ENCODE measurements at places on chromosomes 12 and 14. TPM values are rescaled to one million over a fixed set of nuclear protein-coding genes. Genes with fewer than 3 reads are reported as not detected.

The NRIP2 gene
- total RNA-seq, result not detected

The NANOG gene
- total RNA-seq, result not detected

The IAPP gene
- not detected for total RNA-seq

The FSCB gene
- total RNA-seq, result not detected

The POTEG gene
- not detected for total RNA-seq

The ADGRD1 gene
- not detected for total RNA-seq

The VRTN gene
- not detected for total RNA-seq

The CMA1 gene
- not detected for total RNA-seq

The DGLUCY gene
- 110 TPM for total RNA-seq

The SRRM4 gene
- total RNA-seq, result not detected

The TSPAN19 gene
- total RNA-seq, result not detected

The RTN1 gene
- not detected for total RNA-seq

DNA sequence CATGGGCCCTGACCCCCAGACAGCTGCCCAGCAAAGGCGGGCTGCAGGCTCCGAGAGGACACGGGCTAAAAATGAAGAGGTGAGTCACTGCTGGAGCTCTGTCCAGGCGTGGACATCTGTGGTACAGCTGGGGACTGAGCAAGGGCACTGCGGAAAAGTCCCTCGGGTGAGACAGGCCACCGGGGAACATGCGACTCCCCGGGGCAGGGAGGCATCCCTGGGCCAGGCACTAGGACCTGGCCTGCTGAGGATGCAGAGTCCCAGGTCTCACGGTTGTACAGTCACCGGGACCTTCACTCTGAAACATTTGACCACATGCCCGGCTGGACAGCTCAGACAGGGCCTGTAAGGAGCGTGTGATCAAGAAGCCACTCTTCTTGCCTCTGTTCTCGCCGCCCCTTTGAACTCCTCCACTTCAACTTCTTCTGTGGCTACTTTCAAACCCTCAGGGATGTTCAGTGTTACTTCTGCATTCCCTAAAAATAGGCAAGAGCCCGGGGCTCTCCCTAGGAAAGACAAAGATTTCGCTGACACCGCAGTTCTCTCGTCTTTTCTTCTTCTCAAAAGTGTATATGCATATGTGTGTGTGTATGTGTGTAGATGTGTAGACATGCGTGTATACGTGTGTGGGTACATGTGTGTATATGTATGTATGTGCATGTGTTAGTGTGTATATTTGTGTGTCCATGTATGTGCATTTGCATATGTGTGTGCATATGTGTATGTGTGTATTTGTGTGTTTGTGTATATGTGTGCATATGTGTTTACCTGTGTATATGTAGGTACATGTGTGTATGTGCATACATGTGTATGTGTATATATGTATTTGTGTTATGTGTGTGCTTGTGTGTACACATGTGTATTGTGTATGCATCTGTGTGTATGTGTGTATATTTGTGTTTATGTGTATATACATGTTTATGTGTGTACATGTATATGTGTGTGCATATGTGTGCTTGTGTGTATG is 5.0 kb upstream of the RFLNA start:
- DNase-seq, result no peak

- DNase-seq, result peak; percentile 62
These were observed 1.9 kb upstream of the PTMS start for GRCh38 chr12:6764011-6764828.

DNA sequence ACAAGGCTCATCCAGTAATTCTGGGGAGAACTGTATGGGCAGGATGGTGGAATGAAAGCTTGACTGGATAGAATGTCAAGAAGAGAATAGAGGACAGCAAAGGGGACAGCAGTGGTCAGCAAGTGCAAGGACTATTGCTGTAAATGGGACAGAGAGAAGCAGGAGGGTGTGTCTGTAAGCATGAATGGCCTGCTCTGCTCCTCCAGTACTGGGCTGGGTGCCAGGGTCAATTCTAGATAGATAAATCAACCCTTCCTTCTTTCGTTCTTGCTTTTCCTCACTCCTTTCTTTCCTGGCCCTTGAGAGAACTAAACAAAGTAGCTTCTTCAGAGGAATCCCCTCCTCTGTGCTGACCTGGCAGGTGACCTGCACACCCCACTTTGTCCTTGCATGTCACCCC is 1019.2 kb downstream of the BCL11B start:
- no peak for DNase-seq

DNA sequence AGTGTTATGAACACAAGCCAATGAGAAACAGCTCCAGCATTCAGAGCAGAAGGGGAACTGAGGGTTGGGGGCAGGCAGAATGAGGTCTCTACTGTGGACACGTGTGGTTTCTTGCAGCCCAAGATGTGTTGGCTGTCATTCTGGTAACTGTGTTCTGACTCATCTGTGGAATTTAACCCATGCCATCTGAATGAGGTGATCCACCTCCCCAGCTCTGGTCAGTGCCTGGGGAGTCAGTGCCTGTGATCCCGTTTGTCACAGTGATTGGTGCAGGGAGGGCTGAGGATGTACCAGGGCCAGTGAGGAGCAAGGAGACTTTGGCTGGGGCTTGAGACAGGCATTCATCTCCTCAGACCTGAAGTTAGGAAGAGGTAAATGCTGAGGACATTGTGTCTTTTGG is 216.8 kb downstream of the MSRB3 start:
- no peak for DNase-seq

- no peak for DNase-seq
These were observed 96.1 kb downstream of the IPO8 start for GRCh38 chr12:30599608-30600007.

DNA sequence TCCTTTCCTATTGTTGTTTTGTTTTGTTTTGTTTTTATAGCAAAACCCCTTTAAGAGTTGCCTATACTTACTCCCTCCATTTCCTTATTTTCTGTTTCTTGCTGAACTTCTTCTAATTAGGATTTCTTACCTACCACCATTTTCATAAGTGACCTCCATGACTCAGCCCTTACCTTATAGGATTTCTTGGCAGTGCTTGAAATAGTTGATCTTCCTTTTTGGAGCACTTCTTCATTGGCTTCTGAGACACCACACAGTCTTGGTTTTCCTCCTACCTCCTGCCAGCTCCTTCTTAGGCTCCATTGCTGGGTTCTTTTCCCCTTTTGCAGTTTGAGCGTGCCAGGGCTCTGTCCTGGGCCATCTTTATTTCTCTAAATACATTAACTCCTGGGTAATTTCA is 23.4 kb upstream of the EID3 start:
- no peak for DNase-seq

DNA sequence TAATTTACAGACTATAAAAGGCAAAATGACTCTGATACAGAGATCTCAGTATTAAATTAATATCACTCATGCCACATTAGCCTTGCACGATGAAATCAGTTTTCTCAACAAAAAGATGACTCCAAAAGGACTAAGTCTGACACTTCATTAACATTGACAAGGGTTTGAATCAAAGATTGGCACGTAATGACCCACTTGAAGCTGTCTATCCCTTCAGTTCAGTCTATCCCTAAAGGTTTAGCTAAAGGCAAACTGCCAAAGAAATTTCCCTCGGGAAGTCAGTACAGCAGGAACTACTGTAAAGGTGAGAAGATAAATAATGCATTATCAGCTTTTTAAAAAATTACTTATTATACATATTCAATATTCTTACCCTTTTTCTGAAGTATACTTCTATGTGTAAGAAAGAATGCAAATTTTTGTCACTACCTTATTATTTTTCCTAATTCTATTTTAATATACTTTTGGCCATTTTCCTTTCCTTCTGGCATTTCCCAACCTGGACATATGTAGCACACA is 127.1 kb downstream of the NELL2 start:
- no peak for DNase-seq

GRCh38 chr12:1080520-1081223 is 89.6 kb downstream of the ERC1 start:
- DNase-seq, result no peak

- DNase-seq, result no peak
These were observed 421.9 kb upstream of the PRICKLE1 start for GRCh38 chr12:43011383-43011926.

GRCh38 chr14:101706509-101707067 is 54.9 kb upstream of the PPP2R5C start:
- no peak for DNase-seq

DNA sequence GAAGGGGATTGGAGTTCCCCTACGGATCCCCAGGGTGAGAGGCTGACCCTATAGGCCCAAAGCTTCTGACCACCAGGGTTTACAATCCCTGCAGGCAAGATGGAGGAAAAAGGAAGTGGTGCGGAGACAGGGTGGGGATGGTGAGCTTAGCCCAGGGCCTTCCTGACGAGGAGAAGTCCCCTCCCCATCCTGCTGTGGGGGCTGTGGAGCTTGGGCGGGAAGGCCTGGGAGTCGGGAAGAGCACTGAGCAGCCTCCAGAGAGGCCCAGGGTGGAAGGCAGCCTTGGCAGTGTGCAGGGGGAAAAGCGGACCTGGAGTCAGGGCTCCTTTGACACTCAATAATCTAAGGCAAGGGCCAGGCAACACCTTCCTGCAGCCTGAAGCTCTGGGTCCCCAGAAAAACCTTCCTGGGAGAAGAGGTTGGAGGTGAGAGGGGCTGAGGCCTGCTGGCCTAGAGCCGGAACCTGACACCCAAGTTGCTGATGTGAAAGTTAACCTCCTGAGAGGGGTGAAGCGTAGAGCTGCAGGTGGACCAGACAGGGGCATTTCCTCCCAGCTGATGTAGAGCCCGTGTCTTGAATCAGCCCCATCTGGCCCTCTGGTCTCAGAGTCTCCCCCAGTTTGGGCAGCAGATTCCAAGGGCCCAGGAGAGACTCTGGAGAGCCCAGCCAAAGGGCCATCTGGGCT is 6.0 kb downstream of the HDAC7 start:
- peak; percentile 40 for DNase-seq

GRCh38 chr12:98260276-98260675 is 255.1 kb upstream of the TMPO start:
- DNase-seq, result no peak

- DNase-seq, result peak; percentile 42
These were observed 722 bp downstream of the TMED8 start for GRCh38 chr14:77375973-77376770.

DNA sequence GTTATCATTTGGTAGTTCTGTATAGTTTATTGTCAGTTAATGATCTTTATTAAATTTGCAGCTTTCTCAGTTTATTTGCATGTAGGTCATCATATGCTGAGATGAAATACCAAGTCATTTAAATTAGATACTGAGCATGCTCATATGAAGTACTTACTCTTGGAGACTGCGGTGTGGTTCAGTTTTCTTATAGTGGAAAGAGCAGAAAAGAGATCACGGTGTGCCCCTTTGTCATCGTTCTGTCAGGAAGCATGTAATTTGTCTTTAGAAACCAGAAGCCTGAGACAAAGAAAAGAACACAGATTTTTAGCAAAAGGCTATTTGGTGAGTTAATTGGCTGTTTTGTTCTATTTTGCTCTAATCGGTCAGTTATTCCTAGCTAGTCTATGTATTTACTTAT is 75.6 kb downstream of the PLEKHA5 start:
- no peak for DNase-seq

DNA sequence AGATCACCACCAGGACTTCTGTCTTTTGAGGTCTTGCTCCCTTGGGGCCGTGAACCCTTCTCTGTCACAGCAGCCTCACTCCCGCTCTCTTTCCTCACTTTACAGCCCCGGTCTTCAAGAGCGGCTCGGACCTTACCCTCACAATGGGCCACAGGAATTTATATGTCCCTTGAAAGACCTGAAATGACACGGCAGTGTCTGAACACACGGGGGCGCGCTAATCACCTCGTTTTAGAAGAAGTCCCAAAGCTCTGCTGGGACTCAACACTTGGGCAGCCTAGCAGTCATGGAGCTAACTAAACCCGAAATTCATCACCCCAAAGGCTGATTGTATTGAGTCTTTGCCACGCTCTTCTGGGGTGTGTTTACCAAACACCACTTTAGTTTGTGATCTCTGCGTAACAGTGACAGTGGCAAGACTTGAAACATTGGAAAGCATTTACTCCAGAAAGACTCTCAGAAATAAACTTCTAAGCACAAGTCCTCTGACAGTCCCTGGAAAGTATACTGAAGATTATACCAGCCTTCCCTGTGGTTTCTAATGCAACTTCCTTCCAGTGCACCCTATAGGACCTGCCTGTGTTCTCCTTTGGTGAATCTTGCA is 29.0 kb downstream of the SERPINA11 start:
- peak; percentile 59 for DNase-seq

DNA sequence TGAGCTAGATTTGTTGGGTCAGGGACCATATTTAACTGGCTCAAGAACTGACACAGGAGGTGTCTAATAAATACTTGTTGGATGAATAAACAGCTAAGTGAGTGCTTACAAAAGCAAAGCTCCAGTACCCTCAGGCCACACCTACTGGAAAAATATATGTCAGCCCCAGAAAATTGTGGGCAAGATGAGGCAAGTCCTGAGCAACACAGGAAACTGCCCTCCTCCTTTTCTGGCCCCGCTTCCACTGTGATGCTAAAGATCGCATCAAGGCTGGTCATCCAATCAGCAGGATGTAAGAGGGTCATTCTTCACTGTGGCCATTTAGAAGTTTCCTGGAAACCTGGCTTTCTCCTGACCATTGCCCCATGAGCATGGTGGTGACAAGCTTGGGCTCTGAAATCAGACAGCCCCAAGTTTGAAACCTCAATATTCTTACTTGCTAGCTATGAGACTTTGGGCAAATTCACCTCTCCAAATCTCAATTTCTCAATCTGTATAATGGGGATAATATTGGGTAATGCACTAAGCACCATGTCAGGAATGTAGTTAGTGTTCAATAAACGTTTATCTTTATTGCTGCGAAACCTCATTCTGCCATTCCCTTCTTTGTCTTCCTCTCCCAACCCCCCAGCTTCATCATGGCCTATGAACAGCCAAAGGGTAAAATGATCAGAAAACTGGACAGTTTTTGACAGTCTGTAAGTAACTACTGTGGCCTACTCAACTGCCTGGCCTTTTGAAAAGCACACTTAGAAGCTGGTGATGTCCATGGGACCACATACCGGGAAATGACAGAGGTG is 139.3 kb upstream of the PZP start:
- no peak for DNase-seq

DNA sequence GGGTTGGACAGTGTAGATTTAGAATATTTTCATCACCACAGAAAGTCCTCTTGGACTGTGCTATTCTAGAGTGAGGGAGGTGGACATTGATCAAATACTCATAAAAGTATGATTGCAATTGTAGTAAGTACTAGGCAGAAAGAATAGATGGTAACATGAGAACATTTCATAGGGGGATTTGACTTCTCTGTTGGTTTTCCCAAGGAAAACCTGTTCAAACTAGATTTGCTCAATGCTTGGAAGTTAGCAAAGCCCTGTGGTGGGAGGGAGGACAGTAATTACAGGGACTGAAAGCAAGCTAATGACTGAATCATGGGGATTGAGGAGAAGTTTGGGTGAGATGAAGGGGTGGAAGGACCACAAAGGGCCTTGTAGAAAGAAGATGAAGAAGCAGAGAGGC is 24.4 kb upstream of the EID3 start:
- no peak for DNase-seq

- no peak for DNase-seq
These were observed 95.0 kb downstream of the RFLNA start for GRCh38 chr12:124389725-124390441.

DNA sequence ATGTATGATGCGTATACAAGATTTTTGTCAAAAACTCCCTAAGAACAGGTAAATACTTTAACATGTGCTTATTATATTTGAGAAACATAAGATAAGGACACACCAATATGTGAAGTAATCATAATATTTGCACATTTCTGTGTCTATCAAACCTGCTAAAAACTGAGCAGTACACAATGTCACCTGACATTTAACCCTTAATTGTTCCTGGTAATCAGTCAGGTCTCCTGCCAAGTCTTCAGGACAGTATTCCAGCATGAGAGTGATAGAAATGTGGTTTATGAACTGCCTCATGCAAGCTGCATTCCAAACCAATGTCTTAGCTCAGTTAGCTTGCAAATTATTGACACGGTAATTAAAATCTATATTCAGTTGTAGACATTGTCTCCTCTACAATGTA is 4.2 kb downstream of the SOX5 start:
- no peak for DNase-seq

All from activated CD4-positive, alpha-beta T cell treated with anti-CD3 and anti-CD28 coated beads, Interleukin-2, amount 10 ng/mL, durations not matched to agents 7 days and 5 days (primary cell).